ENCODE measurements at places on chromosomes 16 and 17.
A peak's percentile ranks its signal among the peaks of the same experiment; 100 is the strongest.

- DNase-seq, result no peak
These were observed 77.2 kb upstream of the MON1B start for GRCh38 chr16:77113835-77114234.

- no peak for DNase-seq
These were observed 115.1 kb downstream of the MRTFB start for GRCh38 chr16:14186007-14186794.

DNA sequence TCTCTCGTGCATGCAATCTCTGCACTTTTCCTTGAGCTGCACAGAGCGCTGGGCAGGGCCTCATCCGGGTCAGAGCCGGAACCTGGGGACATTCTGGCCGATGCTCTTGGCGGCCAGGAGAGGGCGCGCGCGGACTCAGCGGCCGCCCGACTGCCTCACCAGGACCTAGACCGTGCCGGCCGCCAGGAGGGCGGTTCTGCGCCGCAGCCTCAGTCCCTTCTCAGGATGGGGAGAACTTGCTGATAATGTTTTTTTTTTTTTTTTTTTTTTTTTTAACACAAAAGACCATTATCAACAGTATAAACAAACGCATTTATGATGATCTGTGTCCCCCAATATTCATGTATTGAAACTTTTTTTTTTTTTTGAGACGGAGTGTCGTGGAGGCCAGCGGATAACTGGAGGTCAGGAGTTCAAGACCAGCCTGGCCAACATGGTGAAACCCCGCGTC, 8.1 kb upstream of the FLYWCH2 start:
- peak; percentile 64 for DNase-seq

GRCh38 chr16:5870886-5871691, 773.5 kb upstream of the EEF2KMT start:
- DNase-seq, result no peak

GRCh38 chr16:89859615-89860007, 13.8 kb upstream of the TCF25 start:
- no peak for DNase-seq

- DNase-seq, result no peak
These were observed 171.7 kb downstream of the KATNIP start for GRCh38 chr16:27721531-27722181.

GRCh38 chr16:84463221-84463620, 41.2 kb downstream of the MEAK7 start:
- no peak for DNase-seq

DNA sequence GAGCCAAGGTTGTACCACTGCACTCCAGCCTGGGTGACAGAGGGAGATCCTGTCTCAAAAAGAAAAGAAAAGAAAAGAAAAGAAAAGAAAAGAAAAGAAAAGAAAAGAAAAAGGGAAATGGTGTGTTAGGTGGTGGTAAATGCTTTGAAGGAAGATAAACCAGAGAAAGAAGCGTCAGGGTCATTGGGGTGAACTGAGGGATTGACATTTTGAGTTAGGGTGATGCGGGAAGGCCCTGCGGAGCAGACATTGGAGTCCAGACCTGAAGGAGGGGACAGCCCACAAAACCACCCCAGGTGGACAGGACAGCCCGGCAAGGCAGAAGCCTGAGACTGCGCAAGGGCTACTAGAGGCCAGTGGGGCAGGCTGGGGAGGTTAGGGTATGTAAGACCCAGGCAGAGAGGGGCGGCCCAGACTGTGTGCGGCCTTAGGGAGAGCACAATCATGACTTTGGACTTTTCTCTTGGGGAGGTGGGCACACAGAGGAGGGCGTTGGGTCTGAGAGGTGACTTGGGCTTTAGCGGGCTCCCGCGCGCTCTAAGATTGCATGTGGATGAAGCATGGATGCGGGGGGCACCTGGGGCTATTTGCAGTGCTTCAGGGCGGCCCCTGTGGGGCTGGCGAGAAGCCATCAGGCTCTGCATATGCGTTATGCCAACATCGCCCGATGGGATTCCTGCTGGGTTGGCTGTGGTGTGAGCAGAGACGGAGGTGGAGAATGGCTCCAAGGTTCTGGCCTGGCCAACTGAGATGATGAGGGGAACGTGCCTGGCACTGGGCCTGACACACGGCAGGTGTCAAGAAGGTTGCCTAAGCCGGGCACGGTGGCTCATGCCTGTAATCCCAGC, 3.3 kb upstream of the GAA start:
- DNase-seq, result no peak

DNA sequence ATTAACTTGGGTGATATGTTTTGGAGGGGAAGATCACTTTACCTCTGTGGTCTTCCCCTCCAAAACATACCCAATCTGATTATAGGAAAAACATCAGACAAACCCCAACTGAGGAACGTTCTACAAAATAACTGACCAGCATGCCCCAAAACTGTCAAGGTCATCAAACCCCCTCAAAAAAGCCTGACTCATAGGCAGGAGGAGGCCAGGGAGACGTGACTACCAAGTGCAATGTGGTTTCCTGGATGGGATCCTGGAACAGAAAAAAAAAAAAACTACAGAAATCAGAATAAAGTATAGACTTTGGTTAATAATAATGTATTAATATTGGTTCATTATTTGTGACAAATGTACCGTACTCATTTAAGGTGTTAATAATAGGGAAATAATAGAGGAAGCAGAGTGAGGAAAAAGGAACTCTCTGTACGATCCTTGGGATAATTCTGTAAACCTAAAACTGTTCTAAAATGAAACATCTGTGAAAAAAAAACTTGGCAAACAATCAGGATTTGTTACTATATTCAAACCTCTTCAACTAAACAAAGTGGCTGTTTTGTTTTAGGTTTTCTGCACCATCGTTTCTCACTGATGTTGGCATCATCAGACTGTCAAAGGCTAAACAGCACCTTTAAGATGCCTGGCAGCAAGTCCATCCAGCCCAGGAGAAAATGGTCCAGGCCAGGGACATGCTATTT, 266.7 kb upstream of the SDK2 start:
- DNase-seq, result no peak

GRCh38 chr17:15023589-15024336, 241.4 kb downstream of the PMP22 start:
- no peak for DNase-seq

- no peak for DNase-seq
These were observed 77.6 kb upstream of the TNRC6C start for GRCh38 chr17:77880711-77881450.

DNA sequence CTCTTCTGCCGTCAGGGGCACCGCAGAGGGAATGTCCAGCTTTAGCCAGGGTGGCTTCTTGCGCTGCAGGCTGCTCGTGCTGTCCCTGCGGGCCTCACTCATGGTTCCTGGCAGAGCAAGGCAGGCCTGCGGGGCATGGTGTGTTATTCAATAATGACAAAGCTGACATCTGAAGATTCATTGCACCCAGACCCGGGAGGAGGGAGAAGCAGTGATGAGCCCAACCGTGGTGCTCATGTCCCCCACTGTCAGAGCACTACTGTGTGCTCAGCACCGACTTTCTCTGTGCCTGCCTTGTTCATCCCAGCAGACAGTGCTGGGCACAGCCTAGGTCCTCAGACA, 7.5 kb downstream of the RHBDF1 start:
- DNase-seq, result no peak

DNA sequence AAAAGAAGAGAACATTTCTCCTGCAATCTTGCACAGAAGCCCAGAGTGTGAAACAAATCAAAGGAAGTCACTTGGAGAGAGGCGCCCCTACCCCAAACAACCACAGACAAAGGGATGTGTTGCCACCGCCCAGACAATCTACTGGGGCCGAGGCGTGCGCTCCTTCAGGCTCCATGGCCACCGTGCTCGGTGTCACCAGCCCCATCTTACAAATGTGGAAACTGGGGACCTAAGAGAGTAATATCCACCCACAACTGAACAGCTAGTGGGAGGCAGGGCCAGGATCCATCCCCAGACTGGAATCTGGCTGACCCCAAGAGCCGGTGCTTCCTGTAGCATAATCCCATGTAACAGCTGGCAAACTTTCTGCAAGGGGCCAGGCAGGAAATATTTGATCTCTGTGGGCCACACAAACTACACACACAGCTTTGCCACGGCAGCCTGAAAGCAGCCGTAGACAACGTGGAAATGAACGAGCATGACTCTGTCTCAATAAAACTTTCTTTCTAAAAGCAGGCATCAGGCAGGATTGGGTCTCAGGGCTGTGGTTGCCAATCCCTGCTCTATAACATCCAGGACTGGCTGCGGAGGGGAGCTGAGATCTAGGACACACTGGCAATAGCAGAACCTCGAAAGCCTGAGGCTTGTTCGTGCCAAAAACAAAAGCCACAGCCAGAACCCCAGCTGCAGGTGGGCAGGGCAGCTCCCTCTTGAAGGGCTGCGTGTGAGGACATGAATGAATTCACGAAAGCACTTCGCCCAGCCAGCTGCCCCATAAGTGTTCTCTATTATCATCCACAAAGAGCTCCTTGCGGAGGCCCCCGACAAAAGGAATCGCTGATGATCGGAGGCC, 26.6 kb upstream of the GINS2 start:
- no peak for DNase-seq

DNA sequence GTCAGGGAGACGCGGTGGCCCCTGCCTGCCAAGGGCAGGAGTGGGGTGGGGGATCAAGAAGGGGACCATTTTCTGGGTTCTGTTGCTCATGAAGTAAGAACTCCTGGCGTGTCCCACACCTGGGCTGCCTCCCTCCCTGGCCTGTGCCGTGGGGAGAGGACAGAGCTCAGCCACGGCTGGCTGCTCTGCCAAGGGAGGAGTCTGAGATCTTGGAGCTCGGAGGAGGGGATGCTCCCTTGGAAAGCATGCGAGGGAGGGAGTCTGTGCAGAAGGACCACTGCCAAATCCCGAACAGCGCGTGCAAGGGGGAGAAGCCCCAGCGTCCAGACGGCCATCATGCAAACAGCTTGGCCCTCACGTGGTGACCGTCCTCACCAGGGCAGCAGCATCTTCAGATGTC, 64.2 kb upstream of the ZNF469 start:
- no peak for DNase-seq

DNA sequence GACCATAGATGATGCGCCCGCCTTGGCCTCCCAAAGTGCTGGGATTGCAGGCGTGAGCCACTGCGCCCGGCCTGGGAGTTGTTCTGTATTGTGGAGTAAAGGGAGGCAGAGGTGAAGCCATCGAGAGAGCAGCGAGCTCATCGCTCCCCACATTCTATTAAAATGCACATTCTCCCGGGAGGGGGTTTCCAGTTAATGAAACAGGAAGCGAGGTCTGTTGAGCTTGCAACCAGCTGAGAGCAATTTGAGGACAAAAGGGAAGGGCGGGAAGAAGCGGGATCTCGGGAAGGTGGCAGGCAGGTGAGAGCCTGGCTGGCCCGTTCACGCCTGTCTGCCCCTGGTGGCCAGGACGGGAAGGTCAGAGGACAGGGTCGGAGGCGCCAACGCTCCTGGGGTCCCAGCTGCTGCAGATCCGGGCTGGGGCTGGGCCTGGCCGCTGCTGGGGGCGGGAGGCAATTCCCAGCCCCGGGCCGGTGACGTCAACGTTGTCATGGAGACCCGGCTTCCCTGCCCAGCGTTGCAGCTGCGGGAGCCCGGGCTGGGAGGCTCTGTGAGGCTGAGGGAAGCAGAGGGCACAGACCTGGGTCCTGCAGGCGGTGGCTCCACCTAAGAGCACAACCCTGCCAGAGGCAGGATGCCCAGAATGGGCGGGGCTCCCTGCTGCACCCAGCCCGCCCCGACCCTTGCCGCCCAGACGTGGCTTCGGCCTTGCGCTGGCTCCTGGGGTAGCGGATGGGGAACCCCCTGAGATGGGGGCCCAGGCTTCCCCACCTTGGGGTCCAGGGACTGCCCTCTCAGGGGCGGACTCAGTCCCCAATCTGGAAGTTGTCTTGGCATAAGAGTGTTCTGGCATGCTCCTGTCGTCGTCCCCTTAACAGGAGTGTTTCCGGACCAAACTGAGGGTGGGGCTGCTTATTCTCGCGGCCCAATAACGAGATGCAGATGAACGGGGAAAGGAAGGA, 48.7 kb upstream of the PLCG2 start:
- DNase-seq, result peak; percentile 42

GRCh38 chr16:73068541-73069401, 20.8 kb upstream of the ZFHX3 start:
- no peak for DNase-seq

DNA sequence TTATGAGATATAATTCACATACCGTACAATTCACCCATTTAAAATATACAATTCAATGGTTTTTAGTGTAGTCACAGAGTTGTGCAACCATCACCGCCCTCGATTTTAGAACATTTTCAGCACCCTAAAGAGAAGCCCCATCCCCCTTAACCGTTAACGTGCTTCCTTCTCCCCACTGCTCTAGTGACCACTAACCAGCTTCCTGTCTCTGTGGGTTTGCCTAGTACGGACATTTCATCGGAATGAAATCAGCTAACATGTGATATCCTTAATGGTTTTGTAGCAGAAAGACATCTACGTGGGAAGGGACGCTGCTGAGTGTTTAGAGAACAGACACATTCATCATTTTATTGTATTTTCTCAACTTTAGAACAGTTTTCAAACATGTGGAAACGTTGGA, 80.8 kb upstream of the HSBP1 start:
- no peak for DNase-seq

Measured in immature natural killer cell (primary cell).